ENCODE measurements at places on chromosomes 3 and 15.

DNA sequence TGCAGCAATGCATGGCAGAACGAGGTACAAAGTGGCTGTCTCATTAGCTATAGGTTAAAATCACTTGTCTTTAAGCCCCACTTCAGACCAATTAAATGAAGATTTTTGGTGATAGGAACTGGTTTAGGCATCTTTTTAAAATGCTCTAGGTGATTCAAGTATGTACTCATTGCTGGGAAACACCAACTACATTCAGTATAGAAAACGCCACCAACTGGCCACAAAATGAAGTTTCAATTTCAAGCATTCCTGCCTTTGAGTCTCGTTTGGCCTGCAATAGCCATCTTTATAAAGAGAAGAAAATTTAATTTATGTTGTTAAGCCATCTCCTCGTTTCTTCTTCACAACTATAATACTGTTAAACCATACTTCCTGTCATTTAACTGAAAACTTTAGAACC, 587.9 kb downstream of the GBE1 start:
- no peak for DNase-seq

DNA sequence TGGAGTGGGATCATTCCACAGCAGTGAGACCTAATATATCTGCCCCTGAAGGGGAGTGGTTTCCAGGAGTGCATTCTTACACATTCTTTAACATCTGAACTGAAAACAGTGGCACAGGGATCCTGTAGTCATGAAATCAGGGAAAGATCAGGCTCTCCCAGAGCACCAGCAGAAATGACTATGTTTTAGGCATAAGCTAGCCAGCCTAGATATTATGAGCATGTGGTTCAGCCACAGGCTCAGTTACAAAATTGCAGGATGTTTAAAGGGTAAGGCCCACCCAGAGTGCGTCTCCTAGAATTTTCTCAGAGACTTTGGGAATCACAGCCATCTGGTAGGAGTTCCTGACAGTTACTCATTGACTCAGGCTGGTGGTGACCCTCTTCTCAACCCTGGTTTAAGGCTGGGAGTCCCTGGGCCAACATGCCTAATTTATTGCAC, 20.9 kb downstream of the FSTL1 start:
- no peak for DNase-seq

DNA sequence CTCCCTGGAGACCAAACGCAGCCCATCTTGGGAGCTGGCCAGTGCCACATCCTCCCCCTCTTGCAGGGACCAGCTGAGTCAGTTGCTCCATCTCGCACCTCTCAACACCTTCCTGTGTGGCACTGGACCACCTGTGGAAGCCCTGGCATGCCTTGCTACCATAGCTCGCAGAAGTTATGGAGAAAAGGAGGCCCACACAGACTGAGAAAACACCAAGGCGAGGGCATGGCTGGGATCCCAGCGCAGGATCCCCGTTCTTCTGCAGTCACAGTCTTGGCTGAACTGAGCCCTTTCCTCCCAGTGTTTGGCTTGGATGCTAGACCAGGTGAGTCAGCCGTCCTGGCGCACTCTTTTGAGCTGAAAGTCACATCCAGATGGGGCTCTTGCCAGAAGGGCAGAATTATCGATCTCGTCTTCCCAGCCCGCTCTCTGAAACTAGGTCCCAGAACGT, 46.9 kb downstream of the CHRD start:
- DNase-seq: no peak

DNA sequence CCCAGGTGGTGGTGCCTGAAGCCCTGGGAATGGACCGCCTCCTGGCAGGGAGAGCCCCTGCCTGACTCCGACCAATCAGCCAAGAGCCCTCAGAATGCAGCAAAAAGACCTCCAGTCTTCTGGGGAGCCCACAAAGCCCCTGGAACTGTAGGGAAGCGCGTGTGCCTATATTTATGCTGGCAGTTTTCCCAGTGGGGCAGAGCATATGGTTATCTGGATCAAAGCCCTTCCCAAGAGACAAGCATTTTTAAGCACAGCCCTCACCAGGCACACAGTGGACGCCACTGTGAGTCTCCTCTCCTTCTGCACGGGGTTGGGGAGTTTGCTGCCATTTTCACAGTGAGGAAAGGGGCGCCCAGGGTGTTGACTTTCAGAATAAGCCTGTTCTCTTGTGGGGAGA, 80.9 kb upstream of the RPL32 start:
- DNase-seq: no peak
